Jurkat, Clone E6-1 (cell line): ENCODE measurements at places on chromosomes 1 and 21.

DNA sequence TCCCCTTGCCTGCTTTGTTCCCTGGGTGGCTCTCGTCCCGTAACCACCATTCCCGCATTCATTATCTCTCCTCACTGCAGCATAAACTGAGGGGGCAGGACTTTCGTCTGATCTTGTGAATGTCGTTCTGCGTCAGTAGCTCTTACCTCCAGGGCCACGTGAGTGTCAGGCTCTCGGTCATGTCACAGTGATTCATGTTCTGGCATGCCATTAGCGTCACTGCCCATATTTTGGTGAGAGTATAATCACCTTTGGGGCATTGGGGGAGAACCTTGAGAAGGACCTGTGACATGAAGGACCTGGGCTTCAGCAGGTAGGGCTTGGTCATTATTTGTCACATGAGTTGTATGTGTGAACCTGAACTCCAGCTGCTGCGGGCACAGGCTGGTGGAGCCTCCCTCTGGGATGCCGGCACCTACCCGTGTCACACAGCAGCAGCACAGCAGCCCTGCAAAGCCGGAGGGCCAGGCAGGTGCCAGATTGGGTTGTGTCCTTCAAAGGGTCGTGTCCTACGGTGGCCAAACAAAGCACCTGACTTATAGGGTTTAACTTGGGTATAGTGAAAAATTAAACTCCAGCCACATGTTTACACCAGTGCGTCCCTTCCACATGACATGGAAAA, 68.5 kb downstream of the BACE2 start:
- DNase-seq, result no peak

- DNase-seq, result no peak
Measured at GRCh38 chr1:21322681-21323016, 32.4 kb upstream of the ECE1 start.

GRCh38 chr1:245878585-245878984, 628.5 kb downstream of the SMYD3 start:
- DNase-seq, result no peak

DNA sequence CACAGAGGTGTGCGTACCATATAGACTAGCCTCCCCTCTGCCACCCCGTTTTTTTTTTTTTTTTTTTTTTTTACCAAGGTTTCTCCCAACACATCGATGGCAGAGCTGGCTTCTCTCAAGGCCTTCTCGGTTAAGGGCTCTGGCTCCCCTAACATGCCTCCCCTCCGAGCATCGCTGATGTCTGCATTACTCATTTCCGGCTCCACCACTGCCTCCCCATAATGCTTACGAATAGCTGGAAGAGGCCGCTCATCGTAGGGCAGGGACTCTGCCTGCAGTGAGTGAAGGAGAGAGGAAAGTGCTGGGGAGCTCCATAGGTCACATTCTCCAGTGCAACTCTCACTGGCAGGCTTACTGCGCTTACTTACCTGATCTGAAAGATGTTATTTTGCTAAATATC, 20.6 kb downstream of the CEP104 start:
- no peak for DNase-seq

DNA sequence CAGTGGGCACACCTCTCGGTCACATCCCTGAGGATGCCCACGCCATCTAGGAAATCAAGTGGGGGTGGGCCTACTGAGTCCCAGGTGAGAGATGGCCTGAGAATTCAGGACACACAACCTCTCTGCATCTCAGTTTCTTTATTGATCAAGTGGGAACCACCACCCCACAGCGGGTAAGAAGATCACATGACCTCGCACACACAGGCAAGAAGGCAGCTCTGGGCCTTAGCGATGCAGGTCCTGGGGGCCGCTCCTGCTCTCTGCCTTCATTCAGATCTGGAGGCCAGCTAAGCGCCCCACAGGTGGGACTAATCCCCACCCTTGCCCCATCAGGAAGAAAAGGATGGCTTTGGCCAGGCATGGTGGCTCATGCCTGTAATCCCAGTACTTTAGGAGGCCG, 63.2 kb downstream of the PGBD5 start:
- DNase-seq, result no peak
